ENCODE measurements at places on chromosomes 2 and 18. TPM values are rescaled to one million over a fixed set of nuclear protein-coding genes. Genes with fewer than 3 reads are reported as not detected.

GRCh38 chr2:16664052-16664731, 1.4 kb downstream of the CYRIA start:
- peaks cover 53% of the 10 kb centered on the region for H3K27me3 ChIP-seq
- peak overlapping the region; percentile 62 for H3K4me3 ChIP-seq
- H3K27ac ChIP-seq, result no peak overlapping the region
- H3K36me3 ChIP-seq, result no peaks in the 10 kb centered on the region
- H3K4me1 ChIP-seq, result peaks cover 16% of the 10 kb centered on the region

- H3K27ac ChIP-seq, result no peak overlapping the region
- peaks cover 15% of the 10 kb centered on the region for H3K4me1 ChIP-seq
- no peaks in the 10 kb centered on the region for H3K36me3 ChIP-seq
- H3K4me3 ChIP-seq, result no peak overlapping the region
- no peak for DNase-seq
- no peaks in the 10 kb centered on the region for H3K27me3 ChIP-seq
Measured at GRCh38 chr2:181352158-181352557, 105.0 kb upstream of the ITGA4 start.

GRCh38 chr18:32445846-32446245, 24.8 kb downstream of the GAREM1 start:
- DNase-seq, result no peak
- H3K27ac ChIP-seq, result no peak overlapping the region
- H3K36me3 ChIP-seq, result no peaks in the 10 kb centered on the region
- H3K4me3 ChIP-seq, result no peak overlapping the region
- H3K27me3 ChIP-seq, result peaks cover 17% of the 10 kb centered on the region

DNA sequence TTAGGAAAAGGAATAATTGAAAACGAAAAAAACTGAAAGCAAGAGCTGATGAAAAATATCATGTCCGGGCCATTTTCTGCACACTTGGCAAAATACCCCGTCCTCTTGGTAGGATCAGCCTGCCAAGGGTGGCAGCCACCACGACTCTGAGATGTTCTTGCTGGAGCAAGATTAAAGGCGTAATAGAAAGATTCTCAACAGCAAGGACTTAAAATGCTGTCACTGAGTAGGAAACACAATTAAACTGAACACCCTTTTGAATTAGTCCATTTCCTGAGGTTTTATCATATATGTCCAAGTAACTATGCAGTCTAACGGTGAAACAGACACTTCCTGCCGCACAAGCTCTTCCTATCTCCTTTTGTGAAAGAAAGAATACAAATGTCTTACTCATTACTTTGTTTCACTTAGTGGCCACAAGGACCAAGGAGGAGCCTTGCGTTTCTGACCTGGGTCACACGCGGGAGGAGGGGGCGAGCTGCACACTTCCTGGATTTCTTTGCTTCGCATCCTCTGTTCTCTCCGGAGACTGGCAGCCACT, 222.7 kb downstream of the PIEZO2 start:
- H3K36me3 ChIP-seq, result no peaks in the 10 kb centered on the region
- H3K27ac ChIP-seq, result no peak overlapping the region
- DNase-seq, result no peak
- no peaks in the 10 kb centered on the region for H3K4me1 ChIP-seq
- H3K27me3 ChIP-seq, result no peaks in the 10 kb centered on the region

- H3K27ac ChIP-seq, result no peak overlapping the region
- no peaks in the 10 kb centered on the region for H3K4me1 ChIP-seq
- peaks cover under 1% of the 10 kb centered on the region for H3K36me3 ChIP-seq
- no peak overlapping the region for H3K4me3 ChIP-seq
- DNase-seq, result no peak
Measured at GRCh38 chr2:2664989-2665833, 334.1 kb upstream of the MYT1L start.

GRCh38 chr18:9825571-9826073, 60.2 kb upstream of the TXNDC2 start:
- no peaks in the 10 kb centered on the region for H3K4me1 ChIP-seq
- H3K4me3 ChIP-seq, result no peak overlapping the region
- no peak for DNase-seq
- peaks cover 5% of the 10 kb centered on the region for H3K27me3 ChIP-seq
- H3K27ac ChIP-seq, result no peak overlapping the region

GRCh38 chr18:54416436-54416835, 58.7 kb downstream of the C18orf54 start:
- H3K36me3 ChIP-seq, result no peaks in the 10 kb centered on the region
- no peak overlapping the region for H3K27ac ChIP-seq
- H3K4me1 ChIP-seq, result no peaks in the 10 kb centered on the region
- H3K4me3 ChIP-seq, result no peak overlapping the region
- no peak for DNase-seq

DNA sequence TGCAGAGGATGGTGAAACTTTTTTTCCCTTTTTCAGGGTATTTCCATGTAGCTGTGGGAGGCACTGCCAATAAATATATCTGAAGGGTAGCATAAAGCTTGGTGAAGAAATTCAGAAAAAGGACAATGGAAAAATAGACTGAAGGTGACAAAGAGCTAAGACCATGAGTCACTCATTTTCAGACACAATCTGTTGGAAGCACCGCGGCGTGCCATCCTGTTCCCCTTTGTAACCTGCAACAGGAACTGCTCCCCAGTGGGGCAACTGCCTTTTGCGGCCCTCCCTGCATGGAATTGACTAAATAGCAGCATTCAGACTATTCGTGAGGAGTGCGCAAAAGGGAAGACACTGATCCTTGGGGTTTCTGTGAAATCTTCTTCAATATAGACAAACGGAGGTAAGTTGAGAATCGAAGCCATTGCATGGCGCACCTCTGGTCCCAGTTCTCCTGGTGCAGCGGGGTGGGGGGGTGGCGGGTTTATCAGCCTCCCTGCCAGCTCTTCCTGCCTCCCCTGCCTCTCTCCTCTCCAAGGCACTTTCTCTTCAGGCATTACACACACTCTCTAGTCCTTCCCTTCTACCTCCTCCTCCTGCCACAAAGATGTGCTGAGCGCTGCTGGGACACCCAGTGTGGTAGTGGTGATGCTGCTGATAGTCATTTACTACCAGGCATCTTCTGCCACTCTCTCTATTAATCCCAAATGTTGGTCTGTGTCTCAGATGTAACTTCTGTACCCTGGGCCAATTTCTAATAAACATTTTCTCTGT, 126.2 kb upstream of the TMEM200C start:
- H3K36me3 ChIP-seq, result no peaks in the 10 kb centered on the region
- no peaks in the 10 kb centered on the region for H3K4me1 ChIP-seq
- H3K4me3 ChIP-seq, result no peak overlapping the region
- DNase-seq, result no peak
- no peaks in the 10 kb centered on the region for H3K27me3 ChIP-seq

DNA sequence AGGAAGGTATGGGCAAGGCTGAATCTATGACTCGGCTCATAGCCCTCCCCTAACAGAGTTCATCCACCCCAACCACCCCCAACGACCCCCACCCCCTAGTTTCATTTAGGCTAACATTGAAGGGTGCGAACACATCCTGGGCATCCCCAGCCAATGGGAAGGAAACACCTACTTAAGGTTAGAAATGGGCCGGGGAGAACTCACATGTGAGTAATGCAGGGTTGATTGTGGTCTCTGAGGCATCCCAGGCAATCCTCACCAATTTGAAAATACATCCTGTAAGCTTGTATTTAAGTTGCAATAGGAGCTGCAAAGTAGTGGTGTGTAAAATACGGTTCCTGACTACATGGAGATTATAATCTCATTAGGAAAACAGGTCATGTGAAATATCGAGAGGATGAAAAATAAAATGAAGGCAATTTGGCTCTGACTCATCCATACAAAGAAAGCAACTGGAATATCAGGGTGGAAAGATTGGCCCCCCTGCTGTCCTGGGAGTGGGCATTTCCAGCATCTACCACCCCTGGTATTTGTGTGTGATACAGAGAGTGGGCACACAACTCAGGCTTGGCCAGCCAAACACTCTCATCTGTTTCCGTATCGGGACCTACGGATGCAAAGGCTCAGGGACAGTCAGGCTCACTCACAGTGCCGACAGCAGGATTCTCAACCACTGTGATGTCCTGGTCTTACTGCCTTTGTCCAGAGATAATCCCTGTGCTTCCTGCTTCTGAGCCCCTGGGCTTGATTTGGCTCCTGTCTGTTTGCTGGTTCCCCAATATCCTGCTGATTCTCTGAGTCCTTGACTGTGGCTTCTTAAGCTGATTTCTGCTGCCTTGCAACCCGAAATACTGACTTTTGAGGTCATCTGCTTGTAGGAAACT, 90.0 kb upstream of the NCKAP5 start:
- no peaks in the 10 kb centered on the region for H3K4me1 ChIP-seq
- peaks cover 2% of the 10 kb centered on the region for H3K27me3 ChIP-seq
- DNase-seq, result no peak
- no peaks in the 10 kb centered on the region for H3K36me3 ChIP-seq

- peaks cover 7% of the 10 kb centered on the region for H3K4me1 ChIP-seq
- H3K27ac ChIP-seq, result no peak overlapping the region
- DNase-seq, result no peak
- no peak overlapping the region for H3K4me3 ChIP-seq
- H3K27me3 ChIP-seq, result no peaks in the 10 kb centered on the region
Measured at GRCh38 chr2:191265311-191266170, 20.3 kb downstream of the MYO1B start.

GRCh38 chr2:127421871-127422558, 3.8 kb downstream of the PROC start:
- H3K4me1 ChIP-seq, result peaks cover 15% of the 10 kb centered on the region
- no peaks in the 10 kb centered on the region for H3K36me3 ChIP-seq
- no peak overlapping the region for H3K27ac ChIP-seq
- H3K27me3 ChIP-seq, result peaks cover 51% of the 10 kb centered on the region

GRCh38 chr2:2018713-2019410, 274.5 kb upstream of the PXDN start:
- H3K4me3 ChIP-seq, result no peak overlapping the region
- H3K4me1 ChIP-seq, result no peaks in the 10 kb centered on the region
- H3K27me3 ChIP-seq, result no peaks in the 10 kb centered on the region
- no peak overlapping the region for H3K27ac ChIP-seq

DNA sequence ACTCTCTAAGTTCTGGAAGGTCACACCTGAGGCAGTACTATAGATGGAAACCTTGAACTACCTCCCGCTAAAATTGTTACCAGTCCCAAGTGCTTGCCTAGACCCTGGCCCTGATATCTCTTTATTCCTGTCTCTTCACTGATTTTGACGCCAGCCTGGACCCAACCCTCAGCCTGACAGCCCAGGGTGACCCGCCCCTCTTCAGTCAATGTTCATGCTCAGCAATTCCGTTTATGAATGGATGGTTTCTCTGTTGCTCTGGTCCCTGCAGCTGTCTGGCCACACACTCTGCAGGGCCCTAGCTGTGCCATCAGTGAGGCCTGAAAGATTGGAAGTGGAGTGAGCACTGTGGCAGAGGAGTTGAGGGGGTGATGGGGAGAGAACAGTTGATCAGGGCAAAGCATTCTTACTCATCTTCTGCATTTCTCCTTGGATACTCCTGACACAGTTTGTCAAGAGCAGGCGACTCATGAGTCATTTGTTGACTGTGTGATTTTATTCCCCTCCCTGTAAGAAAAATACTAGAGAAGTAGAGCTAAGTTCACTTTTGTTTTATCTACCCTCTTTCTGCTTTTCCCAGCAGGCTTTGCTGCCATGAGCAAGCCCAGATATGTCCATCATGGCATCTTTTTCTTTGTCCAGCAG, 46.0 kb downstream of the NPAS2 start:
- H3K27me3 ChIP-seq, result no peaks in the 10 kb centered on the region
- peaks cover 2% of the 10 kb centered on the region for H3K36me3 ChIP-seq
- peaks cover 6% of the 10 kb centered on the region for H3K4me1 ChIP-seq
- DNase-seq, result no peak
- no peak overlapping the region for H3K4me3 ChIP-seq

DNA sequence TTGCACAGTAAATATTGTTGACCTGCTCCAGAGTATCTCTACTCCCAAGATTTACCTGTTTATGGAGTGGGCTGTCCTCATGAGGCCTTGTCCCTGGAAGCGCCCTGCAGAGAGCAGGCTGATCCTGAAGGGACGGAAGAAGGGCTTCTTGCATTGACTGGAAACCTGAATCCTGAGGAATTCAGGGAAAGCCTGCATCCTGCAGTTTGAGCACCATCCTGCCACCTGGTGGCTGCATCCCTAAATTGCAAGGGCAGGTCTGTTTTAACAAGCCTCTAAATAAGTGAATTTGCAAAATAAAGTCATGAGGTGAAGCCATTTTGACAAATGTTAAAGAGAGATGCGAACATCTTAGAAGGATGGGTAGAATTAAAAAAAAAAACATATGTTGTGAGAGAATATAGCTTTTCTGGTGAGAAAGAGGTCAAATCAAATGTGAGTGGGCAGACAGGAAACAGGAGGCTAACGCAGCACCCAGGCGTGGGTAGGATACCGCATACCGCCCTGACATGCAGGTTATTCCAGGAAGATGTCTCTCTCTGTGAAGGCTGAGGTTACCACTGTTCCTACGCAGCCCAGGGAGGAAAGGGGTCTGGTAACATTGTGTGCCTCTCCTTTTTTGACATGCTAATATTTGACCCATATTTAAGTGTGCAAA, 754.9 kb downstream of the RNF144A start:
- DNase-seq, result peak; percentile 80
- peak overlapping the region; percentile 20 for H3K4me3 ChIP-seq
- H3K4me1 ChIP-seq, result peaks cover 29% of the 10 kb centered on the region

DNA sequence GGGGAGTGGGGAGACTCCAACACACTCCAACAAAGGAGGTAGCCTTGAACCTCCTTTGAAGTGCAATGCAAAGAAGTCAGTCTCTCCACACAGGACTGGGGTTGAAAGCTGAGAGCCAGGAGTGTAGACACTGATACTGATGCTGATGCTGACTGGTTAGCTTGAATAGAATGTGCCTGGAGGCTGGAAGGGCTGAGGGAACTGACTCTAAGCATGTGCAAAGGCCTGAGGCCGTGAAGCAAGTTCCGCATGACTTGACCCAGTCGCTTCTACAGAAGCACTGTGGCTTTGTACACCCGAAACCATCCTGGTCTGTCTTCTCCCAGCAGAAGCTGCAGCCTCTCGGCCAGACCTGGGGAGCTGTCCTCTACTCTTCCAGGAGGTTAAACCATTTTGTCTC, 10.4 kb downstream of the FOXI3 start:
- no peak for DNase-seq
- H3K27me3 ChIP-seq, result peaks cover 22% of the 10 kb centered on the region
- H3K4me3 ChIP-seq, result no peak overlapping the region
- no peak overlapping the region for H3K27ac ChIP-seq

- H3K27me3 ChIP-seq, result no peaks in the 10 kb centered on the region
- H3K4me1 ChIP-seq, result no peaks in the 10 kb centered on the region
- H3K36me3 ChIP-seq, result peaks cover 10% of the 10 kb centered on the region
Measured at GRCh38 chr2:170024721-170025120, 153.2 kb upstream of the MYO3B start.

GRCh38 chr2:145846982-145847381, 1327.1 kb upstream of the ZEB2 start:
- no peak for DNase-seq
- H3K4me1 ChIP-seq, result no peaks in the 10 kb centered on the region
- no peaks in the 10 kb centered on the region for H3K36me3 ChIP-seq
- H3K27me3 ChIP-seq, result no peaks in the 10 kb centered on the region
- H3K4me3 ChIP-seq, result no peak overlapping the region
- H3K27ac ChIP-seq, result no peak overlapping the region

GRCh38 chr2:132757002-132757589, 87.1 kb upstream of the LYPD1 start:
- no peaks in the 10 kb centered on the region for H3K4me1 ChIP-seq
- peaks cover 1% of the 10 kb centered on the region for H3K36me3 ChIP-seq
- no peak for DNase-seq
- H3K4me3 ChIP-seq, result no peak overlapping the region

Gene NEU2
- total RNA-seq, result not detected

Gene PPP4R1
- total RNA-seq, result 23.0 TPM

Gene NCK2
- 113 TPM for total RNA-seq

Gene BMP10
- not detected for total RNA-seq

Gene GPN1
- total RNA-seq, result 45.1 TPM

Gene GLI2
- total RNA-seq, result not detected

Gene OSR1
- total RNA-seq, result not detected

Gene TFCP2L1
- total RNA-seq, result not detected

Gene KCNF1
- total RNA-seq, result not detected

Gene RTP5
- not detected for total RNA-seq

Gene CYBRD1
- total RNA-seq, result 0.76 TPM

Gene FRZB
- not detected for total RNA-seq

Gene EDAR
- total RNA-seq, result 1.1 TPM
